ENCODE measurements at places on chromosomes 5 and 9. TPM values are rescaled to one million over a fixed set of nuclear protein-coding genes. Genes with fewer than 3 reads are reported as not detected.

The TNFSF15 gene
- total RNA-seq: 0.21 TPM

The MARCOL gene
- not detected for total RNA-seq

The CEP72 gene
- total RNA-seq: 5.3 TPM

The HMHB1 gene
- total RNA-seq: not detected

The GRIA1 gene
- not detected for total RNA-seq

The RNF224 gene
- 0.21 TPM for total RNA-seq

The CDK5RAP2 gene
- total RNA-seq: 19.5 TPM

The THBS4 gene
- 0.24 TPM for total RNA-seq

The CRHBP gene
- total RNA-seq: 0.24 TPM

The OR13C3 gene
- 0.43 TPM for total RNA-seq

The PTGS1 gene
- total RNA-seq: 1.9 TPM

The C1QTNF3 gene
- total RNA-seq: 0.43 TPM

The ENTREP1 gene
- total RNA-seq: 0.64 TPM

The COL15A1 gene
- total RNA-seq: not detected

The DRD1 gene
- total RNA-seq: not detected

The SLCO6A1 gene
- total RNA-seq: not detected

The TNFAIP8 gene
- 44.1 TPM for total RNA-seq

The REXO4 gene
- 10.8 TPM for total RNA-seq

The SUB1 gene
- total RNA-seq: 150 TPM

The ARHGEF28 gene
- total RNA-seq: 68.7 TPM

The STPG3 gene
- not detected for total RNA-seq

The CTNND2 gene
- not detected for total RNA-seq

The PCDHB7 gene
- under 0.01 TPM for total RNA-seq

The ZNF618 gene
- total RNA-seq: 1.7 TPM

The GPR107 gene
- total RNA-seq: 21.1 TPM

The OMD gene
- not detected for total RNA-seq

The ALDH1A1 gene
- 6.2 TPM for total RNA-seq

The KIF24 gene
- 0.48 TPM for total RNA-seq

The LCN6 gene
- total RNA-seq: not detected
